ENCODE measurements at places on chromosomes 13 and 19. TPM values are rescaled to one million over a fixed set of nuclear protein-coding genes. Genes with fewer than 3 reads are reported as not detected.

- no peak for DNase-seq
Observed at GRCh38 chr19:44072543-44073401, 813 bp downstream of the ZNF284 start.

GRCh38 chr13:34310539-34310938, 492.6 kb downstream of the RFC3 start:
- DNase-seq, result no peak

DNA sequence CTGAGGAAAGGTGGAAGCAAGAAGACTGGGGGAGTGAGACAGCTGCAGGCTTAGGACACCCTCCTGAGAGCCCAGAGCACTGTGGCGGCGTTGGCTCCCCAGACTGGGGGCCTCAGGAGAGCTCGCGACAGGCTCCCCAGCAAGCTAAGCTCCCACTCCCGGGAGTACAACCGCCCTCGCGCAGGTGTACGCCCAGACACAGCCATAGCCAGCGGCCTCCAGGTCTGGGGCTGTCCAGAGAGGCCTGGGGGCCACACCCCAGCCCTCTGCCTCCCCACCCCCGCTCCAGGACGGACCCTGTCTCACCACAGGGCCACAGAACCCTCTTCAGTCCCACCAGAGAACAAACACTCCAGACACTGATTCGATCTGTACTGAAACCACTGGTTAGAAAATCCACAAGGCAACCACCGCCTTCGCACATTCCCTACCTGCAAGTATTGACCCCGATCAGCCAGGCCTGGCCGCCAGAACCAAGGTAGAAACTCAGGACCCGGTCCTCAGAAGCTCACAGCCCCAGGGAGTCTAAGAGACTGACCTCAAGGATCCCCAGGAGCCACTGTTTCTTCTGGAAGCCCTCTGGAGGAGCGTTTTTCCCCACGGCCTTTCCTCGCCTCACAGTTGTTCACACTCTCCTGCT, 16.3 kb downstream of the ZIC5 start:
- DNase-seq, result no peak

- no peak for DNase-seq
Observed at GRCh38 chr13:70353096-70353495, 244.8 kb upstream of the KLHL1 start.

- no peak for DNase-seq
Observed at GRCh38 chr19:55495646-55496349, 7.6 kb downstream of the SSC5D start.

DNA sequence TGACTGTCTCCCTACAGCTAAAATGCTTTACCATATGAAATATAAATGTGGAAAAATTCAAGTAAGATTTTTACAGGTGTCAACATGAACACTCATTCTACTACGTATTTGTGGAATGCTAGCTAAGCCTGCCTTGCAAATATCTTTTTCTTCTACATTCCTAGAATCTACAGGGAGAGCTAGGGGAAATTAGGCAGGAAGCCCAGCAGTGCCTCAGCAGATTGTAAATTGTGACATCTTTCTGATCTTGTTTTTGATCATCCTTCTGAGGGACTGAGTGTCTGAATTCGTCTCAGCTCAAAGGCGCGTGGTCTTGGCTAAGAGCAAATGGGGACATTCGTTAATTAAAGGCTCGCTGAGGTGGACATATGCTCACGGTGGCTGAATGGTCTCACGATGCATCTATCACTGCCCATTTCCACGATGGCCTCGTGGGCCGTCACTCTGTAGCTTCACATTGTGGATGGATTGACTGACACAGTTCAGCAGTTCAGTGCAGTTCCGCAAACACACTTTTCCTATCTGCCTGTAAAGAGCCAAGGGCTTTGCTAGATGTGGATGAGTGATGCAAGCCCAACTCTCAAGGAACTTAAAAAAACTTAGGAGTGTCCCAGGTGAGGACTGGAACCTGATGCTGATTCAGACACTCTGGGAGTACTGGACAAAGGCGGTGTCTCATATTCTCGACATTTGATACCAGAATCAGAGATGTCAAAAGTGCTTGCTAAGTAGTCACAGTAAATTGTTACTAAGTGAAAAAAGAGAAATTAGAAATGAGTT, 562.5 kb downstream of the EFNB2 start:
- no peak for DNase-seq

DNA sequence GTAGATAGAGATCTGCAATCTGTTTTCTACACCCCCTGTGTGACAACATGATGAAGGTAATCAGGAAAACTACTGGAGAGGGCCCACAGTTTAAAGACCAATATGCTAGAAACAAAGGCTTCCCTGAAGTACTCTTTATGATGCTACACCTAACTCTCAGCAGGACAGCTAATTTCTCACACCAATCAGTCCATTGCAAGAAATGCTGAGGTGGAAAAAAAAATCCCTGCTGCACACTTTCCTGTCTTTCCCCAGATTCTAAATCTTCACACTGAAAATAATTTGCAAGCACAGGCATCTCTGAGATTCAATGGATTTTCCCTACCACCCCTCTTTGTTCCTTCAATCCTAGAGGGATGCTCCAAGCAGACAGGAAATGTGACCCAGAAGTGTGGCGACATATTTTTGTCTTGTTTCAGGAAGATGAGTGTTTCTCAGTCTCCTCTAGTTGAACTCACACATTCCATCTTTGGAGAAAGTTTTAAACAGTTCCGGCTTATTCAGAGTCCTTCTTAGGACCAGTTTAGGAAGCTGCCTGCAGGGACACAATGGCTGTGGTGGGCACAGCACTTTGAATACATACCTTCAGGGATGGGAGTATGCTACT, 671.6 kb downstream of the DIAPH3 start:
- DNase-seq, result no peak

DNA sequence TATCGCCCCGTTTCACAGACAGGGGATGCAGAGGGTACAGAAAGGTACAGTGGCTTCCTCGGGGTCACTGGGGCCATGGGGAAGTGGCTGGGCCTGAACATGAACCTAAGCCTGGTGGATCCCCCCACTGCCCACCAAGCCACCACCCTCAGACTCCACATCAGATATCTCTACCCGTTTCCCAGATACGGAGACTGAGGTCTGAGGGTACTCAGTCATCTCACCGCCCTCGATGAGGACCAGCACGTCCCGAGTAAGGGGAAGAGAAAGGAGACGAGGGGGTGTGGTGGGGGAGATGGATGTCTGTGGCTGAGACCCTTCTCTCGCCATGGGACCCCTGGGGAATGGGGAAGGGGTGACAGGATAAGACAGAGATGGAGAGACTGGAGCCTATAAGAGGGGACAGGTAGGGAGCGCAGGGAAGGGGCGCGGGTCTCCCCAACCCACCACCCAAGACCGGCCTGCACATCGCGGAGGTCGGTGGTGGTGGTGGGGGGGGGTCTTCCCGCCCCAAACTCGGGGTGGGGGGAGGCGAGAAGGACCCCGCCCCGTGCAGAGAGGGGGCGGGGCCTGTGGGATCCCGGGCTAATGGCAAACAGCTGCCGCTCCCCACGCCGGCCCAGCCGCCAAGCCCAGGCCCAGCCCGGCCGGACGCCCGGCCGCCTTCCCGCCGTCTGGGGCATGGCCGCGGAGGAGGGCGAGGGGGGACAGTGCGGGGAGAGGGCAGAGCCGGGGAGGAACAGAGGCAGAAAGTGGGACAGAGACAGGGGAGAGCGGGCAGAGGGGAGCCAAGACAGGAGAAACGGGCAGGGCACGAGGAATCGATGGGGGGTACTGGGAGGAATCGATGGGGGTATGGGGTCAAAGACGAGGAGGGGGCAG, 698 bp downstream of the KANK2 start:
- DNase-seq, result peak; percentile 56

Gene SULT2A1
- total RNA-seq, result not detected

Gene KCNK6
- total RNA-seq, result 4.2 TPM

Gene RASAL3
- total RNA-seq, result 1.5 TPM

Gene LILRB2
- total RNA-seq, result 1.7 TPM

Gene FGF9
- 12.3 TPM for total RNA-seq

Gene PSG3
- not detected for total RNA-seq

Measured in left ventricle myocardium inferior (tissue), 1 donor.